ENCODE measurements at places on chromosomes 12 and 14.

- DNase-seq = no peak
Observed at GRCh38 chr12:32105986-32106516, 596 bp upstream of the BICD1 start.

- DNase-seq = no peak
Observed at GRCh38 chr14:99715266-99716000, 31.3 kb downstream of the CYP46A1 start.

GRCh38 chr14:22491683-22492621 lies 97.1 kb downstream of the DAD1 start:
- DNase-seq = no peak

DNA sequence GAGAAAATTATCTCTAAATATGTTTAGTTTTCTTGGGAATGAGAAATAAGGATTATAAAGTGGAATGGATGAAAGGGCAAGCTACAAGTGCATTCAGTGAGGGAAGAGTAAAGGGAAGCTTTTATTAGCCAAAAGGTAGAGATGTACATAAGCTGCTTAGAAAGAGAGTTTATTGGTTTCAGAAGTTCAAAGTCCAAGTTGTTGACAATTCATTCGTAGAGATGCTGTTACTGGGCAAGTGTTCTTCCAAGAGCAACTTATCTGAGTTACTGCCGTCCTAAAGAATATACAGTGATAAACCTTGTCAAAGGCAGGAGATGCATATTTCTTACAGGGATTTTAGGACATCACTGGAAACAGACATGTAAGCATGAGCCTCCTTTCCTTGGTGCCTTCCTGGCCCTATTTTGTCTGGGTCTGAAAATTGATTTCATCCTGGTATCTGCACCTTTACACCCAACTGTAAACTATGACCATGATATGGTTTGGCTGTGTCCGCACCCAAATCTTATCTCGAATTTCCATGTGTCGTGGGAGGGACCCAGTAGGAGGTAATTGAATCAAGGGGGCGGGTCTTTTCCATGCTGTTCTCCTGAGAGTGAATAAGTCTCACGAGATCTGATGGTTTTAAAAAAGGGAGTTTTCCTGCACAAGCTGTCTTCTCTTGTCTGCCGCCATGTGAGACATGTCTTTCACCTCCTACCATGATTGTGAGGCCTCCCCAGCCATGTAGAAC lies 46.8 kb downstream of the TRMT5 start:
- DNase-seq = no peak

- DNase-seq = no peak
Observed at GRCh38 chr12:12007001-12007712, 63.6 kb upstream of the BCL2L14 start.

GRCh38 chr14:70282666-70283065 lies 76.8 kb downstream of the COX16 start:
- DNase-seq = no peak

DNA sequence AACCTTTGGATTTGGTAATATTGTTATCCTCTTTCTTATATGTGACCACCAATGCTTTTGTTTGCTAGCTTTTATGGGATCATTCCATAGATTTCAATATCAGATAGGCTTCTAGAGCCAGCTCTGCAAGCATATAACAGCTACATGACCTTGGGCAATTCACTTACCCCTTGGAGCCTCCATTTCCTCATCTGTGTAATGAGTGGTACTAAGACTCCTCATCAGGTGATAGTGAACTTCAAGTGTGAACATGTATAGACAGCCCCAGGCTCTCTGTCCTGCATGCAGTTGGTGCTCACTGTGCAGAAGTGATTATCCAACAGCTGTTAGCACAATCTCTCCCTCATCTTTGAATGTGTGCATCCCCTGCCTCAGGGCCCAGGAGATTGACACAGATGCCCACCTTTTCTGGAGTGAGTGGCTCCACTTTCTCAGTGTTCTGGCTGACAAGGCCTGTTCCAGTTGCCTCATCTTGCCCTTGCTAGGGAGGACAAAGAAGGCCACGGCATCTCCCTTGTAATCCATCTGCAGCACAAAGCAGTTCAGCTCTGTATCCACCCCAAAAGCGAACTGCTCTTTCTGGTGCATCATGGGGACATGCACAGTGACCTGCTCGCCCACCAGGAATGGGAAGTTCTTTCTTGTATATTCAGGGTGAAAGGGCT lies 9.2 kb downstream of the SERPINA9 start:
- no peak for DNase-seq

DNA sequence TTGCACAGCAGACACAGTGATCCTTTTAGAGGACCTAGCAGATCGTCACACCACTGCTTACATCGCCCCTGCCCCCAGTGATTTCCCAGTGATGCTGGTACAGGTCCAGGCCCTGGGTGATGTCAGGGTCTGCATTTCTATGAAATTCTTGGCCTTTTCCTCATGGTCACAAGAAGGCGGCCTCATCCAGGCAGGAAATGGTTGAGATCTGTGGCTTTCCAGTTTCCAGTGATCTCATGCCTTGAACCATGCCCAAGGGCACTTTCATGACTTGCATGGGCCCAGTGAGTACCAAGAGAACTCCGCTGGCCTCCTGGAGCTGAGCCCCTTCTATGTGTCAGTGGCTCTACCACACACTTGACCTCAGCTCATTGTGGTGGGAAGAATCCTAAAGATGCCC lies 41.9 kb upstream of the BDKRB2 start:
- no peak for DNase-seq

- DNase-seq = no peak
Observed at GRCh38 chr12:51377099-51377984, 13.9 kb downstream of the GALNT6 start.

DNA sequence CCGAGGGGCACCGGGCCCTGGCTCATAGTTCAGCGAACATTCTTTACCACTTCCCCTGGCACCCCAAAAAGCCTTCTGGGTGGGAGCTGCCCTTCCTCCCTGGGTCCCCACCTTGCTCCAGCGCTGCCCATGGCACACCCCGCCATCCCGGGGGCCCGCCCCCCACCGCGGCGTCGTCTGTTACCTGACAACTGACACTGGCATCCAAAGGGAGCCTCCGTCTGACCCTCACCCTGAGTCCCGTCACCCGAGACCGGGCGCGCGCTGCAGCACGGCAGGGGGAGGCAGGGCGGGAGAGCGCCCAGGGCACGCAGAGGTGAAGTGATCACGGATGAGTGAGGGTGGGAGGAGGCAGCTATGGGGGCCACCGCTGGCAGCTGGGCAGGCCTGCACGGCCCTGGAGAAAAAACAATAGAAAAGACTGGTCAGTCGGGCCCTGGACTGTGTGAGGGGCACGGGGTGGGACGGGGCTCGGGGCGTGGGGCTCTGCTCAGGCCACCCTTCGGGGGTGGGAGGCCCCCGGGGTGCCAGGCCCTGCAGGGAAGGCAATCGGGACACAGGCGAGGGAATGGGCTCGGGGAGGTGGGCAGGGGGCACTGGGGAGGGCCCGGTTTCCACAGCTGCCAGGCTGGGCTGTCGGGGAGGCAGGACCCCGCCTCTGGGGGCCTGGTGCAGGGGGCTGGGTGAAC lies 40.7 kb downstream of the BCL11B start:
- DNase-seq = no peak

GRCh38 chr12:66170606-66171005 lies 810 bp upstream of the TMBIM4 start:
- DNase-seq = no peak

GRCh38 chr14:58151133-58152013 lies 640 bp downstream of the ARMH4 start:
- no peak for DNase-seq

GRCh38 chr12:68231229-68231628 lies 5.6 kb upstream of the IL26 start:
- DNase-seq = no peak

DNA sequence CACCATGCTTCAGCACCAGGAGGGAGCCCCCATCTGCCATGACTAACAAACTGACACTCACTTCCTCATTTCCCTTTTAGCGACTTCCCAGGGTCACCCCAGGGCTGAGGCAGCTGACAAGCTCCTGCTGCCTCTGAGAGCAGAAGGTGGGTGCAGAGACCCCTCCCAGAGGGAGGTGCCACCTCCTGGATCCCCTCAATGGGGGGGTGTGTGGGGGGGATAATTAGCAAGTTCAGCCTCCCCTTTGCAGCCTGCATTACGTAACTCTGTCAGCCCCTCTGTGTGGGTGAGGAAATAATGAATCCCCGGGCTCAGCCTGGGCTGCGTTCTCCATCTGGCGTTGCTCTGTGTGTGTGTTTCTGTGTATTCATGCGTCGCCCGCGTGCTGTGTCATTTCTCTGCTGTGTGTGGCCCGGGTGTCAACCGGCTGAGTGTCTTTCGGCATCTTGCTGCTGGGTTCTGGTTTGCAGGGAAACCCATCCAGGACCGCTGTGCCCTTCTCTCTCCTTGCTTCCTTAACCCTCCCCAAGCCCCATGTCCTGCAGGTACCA lies 28.0 kb downstream of the NOS1 start:
- no peak for DNase-seq

DNA sequence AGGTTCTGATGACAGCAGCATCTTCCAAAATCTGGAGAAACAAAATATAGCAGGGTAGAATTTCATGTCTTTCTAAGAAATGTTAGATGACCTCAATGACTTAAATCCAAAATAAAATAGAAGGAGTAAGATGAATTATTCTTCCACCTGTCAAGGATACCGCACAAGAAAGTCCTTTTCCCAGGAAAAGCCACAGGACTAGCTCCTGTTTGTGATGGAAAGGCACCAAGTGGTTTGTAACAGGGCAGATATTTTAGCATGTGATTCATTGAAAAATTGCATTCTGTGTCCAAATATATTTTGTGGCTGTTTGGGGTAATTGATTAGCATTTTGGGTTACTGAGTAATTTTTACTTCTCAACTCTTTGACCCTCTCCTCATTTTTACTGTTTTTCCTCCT lies 2.7 kb downstream of the CD163L1 start:
- no peak for DNase-seq

- no peak for DNase-seq
Observed at GRCh38 chr12:82688596-82688995, 1.9 kb downstream of the TMTC2 start.

GRCh38 chr14:60867503-60868172 lies 113.2 kb downstream of the TRMT5 start:
- DNase-seq = no peak

GRCh38 chr14:67733616-67734015 lies 31.9 kb downstream of the RDH12 start:
- no peak for DNase-seq

- no peak for DNase-seq
Observed at GRCh38 chr12:5399266-5399665, 32.6 kb upstream of the NTF3 start.

DNA sequence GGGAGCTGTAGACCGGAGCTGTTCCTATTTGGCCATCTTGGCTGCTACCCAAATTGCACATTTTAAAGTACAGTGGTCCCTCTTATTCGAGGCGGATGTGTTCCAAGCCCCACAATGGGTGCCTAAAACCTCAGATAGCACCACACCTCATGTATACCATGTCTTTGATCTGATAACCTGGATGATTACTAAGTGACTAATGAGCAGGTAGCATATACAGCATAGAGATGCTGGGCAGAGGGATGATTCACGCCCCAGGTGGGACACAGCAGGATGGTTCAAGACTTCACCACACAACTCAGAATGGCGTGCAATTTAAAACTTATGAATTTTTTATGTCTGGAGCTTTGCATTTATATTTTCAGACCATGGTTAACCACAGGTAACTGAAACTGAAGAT lies 255.0 kb downstream of the AKAP6 start:
- DNase-seq = no peak

DNA sequence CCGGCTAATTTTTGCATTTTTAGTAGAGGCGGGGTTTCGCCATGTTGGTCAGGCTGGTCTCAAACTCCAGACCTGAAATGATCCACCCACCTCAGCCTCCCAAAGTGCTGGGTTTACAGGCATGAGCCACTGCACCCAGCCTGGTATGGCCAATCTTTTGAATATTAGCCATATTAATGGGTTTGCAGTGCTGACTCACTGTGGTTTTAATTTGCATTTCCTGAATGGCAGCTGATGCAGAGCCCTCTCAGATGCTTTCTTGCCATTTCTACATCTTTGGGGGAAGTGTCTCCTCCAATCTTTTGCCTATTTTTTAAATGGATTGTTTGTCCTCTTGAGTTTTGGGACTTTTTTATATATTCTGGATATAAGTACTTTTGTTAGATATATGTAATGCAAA lies 55.5 kb upstream of the NPAS3 start:
- DNase-seq = no peak

DNA sequence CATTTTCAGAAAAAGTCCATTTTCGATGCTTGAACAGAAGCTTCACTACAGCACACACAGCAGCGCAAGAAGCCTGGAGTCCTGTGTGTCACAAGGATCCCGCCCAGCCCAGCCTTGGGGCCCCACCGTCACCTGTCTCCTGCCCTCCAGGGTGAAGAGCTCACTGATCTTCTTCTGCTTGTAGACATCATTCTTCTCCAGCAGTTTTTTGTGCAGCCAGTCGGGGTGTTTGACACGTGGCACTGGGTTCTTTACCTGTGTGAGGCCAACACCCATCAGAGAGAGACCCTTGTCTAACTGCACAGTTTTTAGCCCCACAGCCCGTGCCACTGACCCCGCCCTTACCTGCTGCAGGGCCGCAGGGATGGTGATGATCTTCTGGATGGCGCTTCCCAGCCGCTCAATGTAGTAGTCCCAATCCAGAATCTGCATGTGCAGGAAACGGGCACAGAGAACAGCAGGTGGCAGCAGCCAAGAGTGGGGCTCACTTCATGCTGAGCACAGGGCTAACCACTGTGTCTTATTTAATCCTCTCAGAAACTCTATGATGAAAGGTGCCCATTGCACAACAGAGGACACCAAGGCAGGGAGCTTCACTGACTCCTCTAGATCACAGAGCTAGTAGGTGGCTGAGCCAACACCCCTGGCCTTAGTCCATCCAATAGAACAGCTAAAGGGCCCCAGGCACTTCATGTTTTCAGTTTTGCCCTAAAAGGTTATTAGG lies 30.0 kb downstream of the POLE start:
- no peak for DNase-seq

GRCh38 chr12:88580051-88580871 lies at the start of gene KITLG:
KITLG (minus strand) TSS chr12:88580471; CDS start chr12:88580278, 193 bp downstream.
- no peak for DNase-seq

- no peak for DNase-seq
Observed at GRCh38 chr14:63096186-63096585, 50.9 kb upstream of the KCNH5 start.

DNA sequence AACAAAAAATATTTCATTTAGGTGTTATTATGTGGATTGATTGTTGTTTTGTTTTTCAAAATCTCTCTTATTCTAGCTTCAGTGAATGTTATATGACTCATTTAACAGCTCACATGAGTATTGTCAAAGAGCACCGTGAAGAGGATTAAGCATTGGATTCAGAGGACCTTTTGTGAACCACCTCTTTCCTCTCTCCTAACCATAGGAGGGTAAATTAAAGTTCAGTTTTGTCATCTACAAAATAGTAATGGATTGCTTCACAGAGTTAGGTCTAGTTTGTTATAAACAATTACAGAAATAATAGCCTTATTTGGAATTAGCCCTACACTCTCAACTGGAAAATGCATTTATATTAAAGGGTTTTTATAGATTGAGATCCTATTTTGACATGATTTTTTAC lies 962 bp upstream of the KERA start:
- peak; percentile 27 for DNase-seq

- DNase-seq = no peak
Observed at GRCh38 chr14:66330916-66331315, 155.3 kb upstream of the CCDC196 start.

GRCh38 chr14:76109087-76109880 lies 42.4 kb upstream of the GPATCH2L start:
- DNase-seq = no peak

- DNase-seq = no peak
Observed at GRCh38 chr14:52821805-52822250, 30.4 kb upstream of the GNPNAT1 start.

All from retinal pigment epithelial cell (primary cell).